Pons (tissue), 1 donor: ENCODE measurements at places on chromosomes 1 and 21.

- no peak for DNase-seq
Observed at GRCh38 chr1:29397981-29398380, 161.7 kb downstream of the PTPRU start.

- DNase-seq: no peak
Observed at GRCh38 chr1:40030528-40031135, 9.9 kb upstream of the CAP1 start.

GRCh38 chr1:81155131-81155530, 645.6 kb upstream of the ADGRL2 start:
- no peak for DNase-seq

DNA sequence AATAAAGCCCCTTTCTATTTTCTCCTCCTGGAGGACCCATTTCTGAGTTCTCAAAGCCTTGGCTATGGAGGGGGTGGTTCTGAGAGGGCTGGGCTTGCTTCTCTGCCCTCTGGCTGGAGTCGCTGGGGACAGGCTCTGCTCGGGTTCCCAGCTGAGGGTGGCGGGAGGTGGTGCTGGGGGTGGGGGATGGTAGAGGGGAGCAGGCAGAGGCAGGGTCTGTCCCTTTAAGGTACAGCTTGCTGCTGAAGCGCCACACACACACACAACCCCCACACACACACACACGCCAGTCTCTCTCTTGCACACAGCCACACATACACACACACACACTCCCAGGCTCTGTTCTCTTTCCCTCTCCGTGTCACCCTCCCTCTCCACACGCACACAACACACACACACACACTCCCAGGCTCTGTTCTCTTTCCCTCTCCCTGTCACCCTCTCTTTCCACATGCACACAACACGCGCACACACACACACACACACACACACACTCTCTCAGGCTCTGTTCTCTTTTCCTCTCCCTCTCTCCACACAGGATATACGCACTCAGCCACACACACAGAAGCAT, 69.8 kb upstream of the SSBP3 start:
- DNase-seq: no peak

- DNase-seq: no peak
Observed at GRCh38 chr1:31405578-31406245, 7.3 kb upstream of the SERINC2 start.

DNA sequence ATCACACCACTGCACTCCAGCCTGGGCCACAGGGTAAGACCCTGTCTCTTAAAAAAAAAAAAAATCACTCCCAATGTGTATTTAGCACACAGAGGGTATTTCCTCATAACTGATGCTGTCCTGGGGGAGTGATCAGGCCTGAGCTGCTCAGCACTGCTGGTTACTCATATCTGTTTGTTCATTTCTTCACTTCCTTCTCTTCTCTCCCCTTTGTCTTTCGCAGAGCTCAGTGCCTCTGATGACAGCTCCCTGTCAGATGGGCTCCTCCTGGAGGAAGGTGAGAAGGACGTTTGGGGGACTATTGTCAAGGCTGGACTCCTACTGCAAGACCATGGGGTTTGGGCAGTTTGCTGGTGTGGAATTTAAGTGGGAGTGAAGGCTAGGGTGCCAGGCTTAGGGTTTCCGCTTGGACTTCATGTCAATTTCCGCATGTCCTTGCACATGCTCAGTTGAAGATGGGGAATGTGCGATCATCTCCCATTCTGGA, 13.0 kb downstream of the INAVA start:
- no peak for DNase-seq

DNA sequence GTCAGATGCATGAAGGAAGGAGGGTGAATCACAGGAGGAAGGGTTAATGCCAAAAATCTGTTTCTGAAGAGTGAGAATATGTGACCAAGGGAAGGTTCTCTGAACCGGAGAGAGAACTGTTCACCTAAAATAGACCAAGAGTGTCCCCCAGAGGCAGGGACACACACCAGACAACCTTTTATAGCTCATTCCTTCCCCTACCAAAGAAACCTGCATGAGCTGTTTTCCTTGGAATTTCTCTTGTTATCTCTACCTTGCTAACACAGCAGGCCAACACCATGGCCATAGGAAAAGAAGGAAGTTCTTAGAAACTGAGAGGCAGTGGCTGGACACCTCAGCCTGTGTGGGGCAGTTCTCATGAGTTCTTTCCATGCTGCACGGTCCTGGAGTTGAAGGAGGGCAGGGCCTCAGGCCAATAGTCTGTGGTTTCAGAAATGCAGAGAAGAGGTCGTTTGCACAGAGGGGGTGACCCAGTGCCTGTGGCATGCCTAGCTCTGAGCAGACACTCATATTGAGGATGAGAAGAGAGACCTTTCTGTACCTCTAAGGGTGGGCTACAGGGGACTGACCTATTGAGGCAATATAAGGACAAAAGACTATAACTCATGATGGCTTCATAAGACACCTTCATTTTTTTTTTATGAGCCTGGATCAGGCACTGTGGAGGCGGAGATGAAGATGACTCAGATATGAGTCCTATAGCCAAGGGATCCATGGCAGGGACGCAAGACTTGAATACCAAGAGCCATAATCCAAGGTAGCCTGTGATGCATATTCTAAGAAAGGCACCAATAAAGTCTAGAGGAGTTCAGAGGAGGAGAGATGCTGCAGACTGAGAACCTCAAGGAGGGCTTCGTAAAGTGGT, 39.4 kb downstream of the IGFN1 start:
- DNase-seq: no peak

DNA sequence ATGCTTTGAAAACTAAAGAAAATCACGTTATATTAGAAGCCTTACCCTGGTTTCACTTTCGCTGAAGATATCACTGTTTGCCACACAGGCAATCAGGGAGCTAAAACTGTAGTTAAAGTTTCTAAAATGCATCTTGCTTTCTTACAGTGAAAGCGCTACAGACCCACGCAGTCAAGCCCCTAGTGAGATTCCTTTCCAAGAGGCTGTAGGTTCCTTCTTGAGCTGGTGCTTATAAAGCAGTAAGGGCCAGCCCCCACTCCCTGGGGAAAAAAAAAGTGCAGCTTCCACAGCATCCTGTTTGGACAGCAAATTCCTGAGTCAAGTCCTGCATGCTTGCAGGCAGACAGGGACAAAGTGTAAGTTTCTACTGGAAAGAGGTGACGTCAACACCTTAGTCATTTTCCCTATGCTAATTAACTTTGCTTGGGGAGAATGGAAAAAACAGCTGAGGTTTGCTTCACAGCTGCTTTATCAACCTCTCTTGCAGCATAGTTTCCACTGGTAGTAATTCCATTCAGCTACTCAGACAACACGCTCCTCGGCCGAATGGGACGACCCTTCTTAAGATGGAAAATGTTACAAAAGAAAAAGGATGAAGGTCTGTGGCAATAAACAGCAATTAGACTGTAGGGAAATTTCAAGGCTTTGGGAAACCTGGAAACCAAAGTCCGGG, 14.7 kb upstream of the KCNE1 start:
- peak; percentile 62 for DNase-seq

- DNase-seq: no peak
Observed at GRCh38 chr1:76687307-76688175, 179.7 kb upstream of the ST6GALNAC5 start.

DNA sequence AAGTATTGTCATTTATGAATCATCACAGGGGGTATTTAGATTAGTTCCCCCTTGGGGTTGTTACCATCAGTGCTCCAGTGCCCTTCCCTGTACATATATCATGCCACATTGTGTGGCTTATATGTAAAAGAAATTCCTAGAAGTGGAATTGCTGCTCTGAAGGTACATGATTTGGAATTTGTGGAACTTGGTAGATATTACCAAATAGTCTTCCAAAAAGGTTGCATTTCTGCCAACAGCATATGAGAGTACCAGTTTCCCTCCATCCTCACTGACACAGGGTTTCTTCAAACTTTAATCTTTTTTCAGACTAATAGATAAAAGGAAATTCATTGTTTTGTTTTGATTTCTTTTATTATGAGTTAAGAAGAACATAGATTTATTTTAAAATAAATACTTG, 41.3 kb downstream of the AKNAD1 start:
- peak; percentile 31 for DNase-seq

GRCh38 chr1:223707256-223708000, 4.9 kb upstream of the CAPN2 start:
- no peak for DNase-seq

DNA sequence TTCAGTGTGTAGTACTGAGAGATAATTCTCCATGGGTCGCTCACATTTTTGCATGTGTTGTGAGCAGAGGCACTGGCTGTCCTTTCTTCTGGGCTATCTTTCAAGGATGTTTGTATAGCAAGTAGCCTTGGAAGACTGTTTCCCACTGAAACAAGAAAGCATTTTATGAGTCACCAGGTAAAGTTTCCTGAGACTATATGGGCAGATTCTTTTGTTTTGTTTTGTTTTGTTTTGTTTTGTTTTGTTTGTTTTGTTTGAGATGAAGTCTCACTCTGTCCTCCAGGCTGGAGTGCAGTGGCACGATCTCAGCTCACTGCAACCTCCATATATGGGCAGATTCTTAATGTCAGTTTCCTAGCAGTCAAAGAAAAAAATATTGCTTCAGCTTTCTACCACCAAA, 912.6 kb downstream of the TTLL7 start:
- DNase-seq: no peak

GRCh38 chr1:177255411-177255810, 84.7 kb downstream of the BRINP2 start:
- no peak for DNase-seq

GRCh38 chr1:14590411-14591180, 7.9 kb upstream of the KAZN start:
- DNase-seq: no peak

DNA sequence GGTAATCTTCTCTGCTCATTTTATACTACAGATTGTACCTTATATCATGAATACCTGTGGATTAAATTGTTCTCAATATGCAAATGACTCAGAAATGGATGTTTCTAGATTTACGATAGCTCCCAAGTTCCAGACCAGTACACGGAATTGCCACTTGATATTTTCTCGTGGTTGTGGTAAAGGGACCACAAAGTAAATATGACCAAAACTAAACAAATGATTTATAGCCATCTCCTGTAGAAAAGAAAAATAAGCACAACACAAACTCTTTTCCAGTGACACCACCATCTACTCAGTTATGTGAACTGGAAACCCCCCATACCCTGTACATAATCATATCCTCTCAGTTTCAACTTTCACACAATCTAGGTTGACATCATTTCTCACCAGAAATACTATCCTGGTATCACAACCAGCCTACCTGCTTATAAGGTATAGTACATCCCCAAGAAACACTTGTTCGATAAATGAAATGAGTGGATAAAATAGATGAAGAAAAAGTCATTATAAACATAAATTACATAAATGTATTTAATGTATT, 172.3 kb downstream of the ADGRL4 start:
- no peak for DNase-seq

GRCh38 chr1:84433258-84434080, 35.2 kb downstream of the DNASE2B start:
- DNase-seq: peak; percentile 90

DNA sequence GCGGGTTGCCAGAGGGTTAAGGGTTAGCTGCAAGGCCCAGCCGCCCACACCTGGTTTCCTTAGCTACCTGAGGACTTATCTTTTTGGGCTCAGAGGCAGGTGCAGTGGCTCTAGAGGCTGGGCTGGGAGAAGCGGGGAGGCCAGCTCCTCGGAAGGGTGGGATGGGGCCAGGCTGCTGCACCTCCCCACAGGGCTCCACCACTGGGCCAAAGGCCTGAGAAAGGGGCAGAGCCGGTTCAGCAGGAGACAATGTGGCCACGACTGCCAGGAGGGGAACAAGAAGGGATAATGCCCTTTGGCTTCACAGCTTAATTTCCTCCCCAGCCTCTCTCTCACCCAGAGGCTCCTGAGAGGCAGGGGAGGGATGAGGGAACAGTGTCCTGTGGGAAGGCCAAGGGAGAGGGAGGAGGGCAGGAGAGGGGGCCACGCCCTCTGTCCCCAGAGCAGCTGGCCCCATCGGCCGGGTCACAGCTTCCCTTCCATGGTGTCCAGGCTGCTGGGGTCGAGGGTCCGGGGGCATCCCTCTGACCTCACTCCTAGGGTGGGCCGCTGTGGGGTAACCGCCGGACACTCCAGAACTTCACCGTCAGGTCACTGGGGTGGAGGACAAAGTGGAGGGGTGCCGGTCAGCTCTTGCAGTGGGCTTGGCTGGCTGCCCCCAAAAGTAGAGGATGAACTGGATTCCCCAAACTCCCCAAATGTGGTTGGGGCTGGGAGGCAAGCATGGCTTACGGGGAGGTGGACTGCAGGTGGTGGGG, 50.4 kb downstream of the KIF21B start:
- DNase-seq: no peak

- no peak for DNase-seq
Observed at GRCh38 chr1:188611432-188611831, 1782.7 kb downstream of the PLA2G4A start.

GRCh38 chr21:30072496-30072895, 94.1 kb downstream of the CLDN17 start:
- peak; percentile 31 for DNase-seq

DNA sequence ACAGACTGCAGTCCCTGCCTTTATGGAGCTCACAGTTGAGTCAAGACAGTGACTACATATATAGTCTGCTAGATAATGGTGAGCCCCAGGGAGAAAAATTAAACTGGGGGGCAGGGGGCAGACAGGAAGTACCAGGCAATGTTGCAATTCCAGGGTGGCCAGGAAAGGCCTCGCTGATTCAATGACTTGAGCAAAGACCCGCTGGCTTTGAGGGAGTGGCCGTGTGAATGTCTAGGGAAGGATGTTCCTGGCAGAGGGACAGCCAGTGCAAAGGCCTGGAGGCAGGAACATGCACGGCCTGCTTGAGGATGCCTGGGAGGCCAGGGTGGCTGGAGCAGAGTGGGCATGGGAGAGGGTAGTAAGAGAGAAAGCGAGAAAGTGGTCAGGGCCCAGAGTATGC, 23.0 kb upstream of the EPHA8 start:
- no peak for DNase-seq

- no peak for DNase-seq
Observed at GRCh38 chr21:44511938-44512275, 28.1 kb downstream of the KRTAP10-1 start.

DNA sequence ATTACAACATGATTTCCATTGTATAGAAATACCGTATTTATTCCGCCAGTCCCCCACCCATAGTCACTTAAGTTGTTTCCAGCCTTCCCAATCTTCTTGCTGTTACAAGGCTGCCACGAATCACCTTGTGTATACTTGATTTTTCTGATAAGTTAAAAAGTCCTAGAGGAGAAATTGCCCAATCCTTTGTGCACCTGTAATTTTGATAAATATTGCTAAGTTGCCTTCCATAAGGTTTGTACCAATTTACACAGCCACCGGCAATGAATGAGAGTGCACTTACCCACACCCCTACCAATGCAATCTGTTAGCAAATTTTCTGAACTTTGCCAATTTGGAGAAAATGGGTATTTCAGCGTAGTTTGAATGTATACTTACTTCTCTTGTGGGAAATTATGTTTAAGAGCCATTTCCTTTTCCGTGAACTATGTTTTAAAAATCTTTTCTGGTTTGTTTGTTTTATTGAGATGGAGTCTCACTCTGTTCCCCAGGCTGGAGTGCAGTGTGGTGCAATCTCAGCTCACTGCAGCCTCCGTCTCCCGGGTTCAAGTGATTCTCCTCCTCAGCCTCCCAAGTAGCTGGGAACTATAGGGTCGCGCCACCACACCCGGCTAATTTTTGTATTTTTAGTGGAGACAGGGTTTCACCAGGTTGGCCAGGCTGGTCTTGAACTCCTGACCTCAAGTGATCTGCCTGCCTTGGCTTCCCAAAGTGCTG, 87.4 kb downstream of the DHRS3 start:
- no peak for DNase-seq

GRCh38 chr1:202815120-202815519, 4.4 kb downstream of the PCAT6 start:
- no peak for DNase-seq
